Heart right ventricle (tissue), 16 donors: ENCODE measurements at places on chromosomes 4 and X. TPM values are rescaled to one million over a fixed set of nuclear protein-coding genes. Genes with fewer than 3 reads are reported as not detected.
A peak's percentile ranks its signal among the peaks of the same experiment; 100 is the strongest.

Gene FAM3A
- 65.5 TPM for total RNA-seq

Gene GPR101
- not detected for total RNA-seq

Gene VGLL1
- total RNA-seq, result not detected

Gene CNGA1
- total RNA-seq, result not detected

Gene BBS12
- total RNA-seq, result 3.3 TPM

Gene MAGED4B
- 0.76 TPM for total RNA-seq

- peak overlapping the region; percentile 43 for H3K27ac ChIP-seq
- no peaks in the 10 kb centered on the region for H3K27me3 ChIP-seq
- no peak for DNase-seq
- peaks cover 82% of the 10 kb centered on the region for H3K4me1 ChIP-seq
- no peak overlapping the region for H3K4me3 ChIP-seq
Observed at GRCh38 chr4:158825433-158826036, 56.7 kb downstream of the FNIP2 start.

GRCh38 chrX:13761606-13762414 lies 27.3 kb downstream of the OFD1 start:
- no peak for DNase-seq
- no peaks in the 10 kb centered on the region for H3K4me1 ChIP-seq
- H3K27me3 ChIP-seq, result no peaks in the 10 kb centered on the region
- H3K36me3 ChIP-seq, result peaks cover 63% of the 10 kb centered on the region

GRCh38 chr4:53477636-53478035 lies 100.2 kb downstream of the FIP1L1 start:
- H3K4me1 ChIP-seq, result no peaks in the 10 kb centered on the region
- no peak overlapping the region for H3K27ac ChIP-seq
- H3K4me3 ChIP-seq, result no peak overlapping the region
- no peak for DNase-seq

DNA sequence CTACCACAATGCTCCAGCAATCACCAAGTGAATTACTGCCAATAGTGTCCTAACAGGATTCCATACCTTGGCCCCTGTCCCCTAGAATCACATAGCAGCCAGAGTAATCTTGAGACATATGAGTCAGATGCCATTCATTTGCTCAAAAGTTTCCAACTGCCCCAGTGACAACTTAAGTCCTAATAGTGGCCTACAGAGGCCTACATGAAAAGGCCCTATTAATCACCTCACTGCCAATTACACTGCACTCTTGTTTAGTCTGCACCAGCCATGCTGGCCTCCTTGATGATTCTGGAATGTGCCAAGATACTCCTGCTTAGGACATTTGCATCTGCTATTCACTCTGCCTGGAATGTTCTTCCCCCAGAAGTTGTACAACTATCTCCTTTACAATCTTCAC lies 130.7 kb downstream of the NR3C2 start:
- no peak for DNase-seq
- H3K4me1 ChIP-seq, result peaks cover 11% of the 10 kb centered on the region
- H3K4me3 ChIP-seq, result no peak overlapping the region
- no peaks in the 10 kb centered on the region for H3K27me3 ChIP-seq

- H3K4me1 ChIP-seq, result peaks cover 17% of the 10 kb centered on the region
- no peak overlapping the region for H3K27ac ChIP-seq
- no peaks in the 10 kb centered on the region for H3K36me3 ChIP-seq
- H3K27me3 ChIP-seq, result peaks cover 100% of the 10 kb centered on the region
- DNase-seq, result no peak
- no peak overlapping the region for H3K4me3 ChIP-seq
Observed at GRCh38 chr4:8858701-8859210, 12.9 kb downstream of the HMX1 start.

GRCh38 chr4:41216294-41217019 lies 2.1 kb upstream of the APBB2 start:
- H3K27me3 ChIP-seq, result no peaks in the 10 kb centered on the region
- peak overlapping the region; percentile 56 for H3K4me3 ChIP-seq
- H3K36me3 ChIP-seq, result no peaks in the 10 kb centered on the region
- DNase-seq, result peak; percentile 70

- H3K4me3 ChIP-seq, result no peak overlapping the region
- no peak for DNase-seq
- no peaks in the 10 kb centered on the region for H3K36me3 ChIP-seq
Observed at GRCh38 chr4:31041853-31042252, 321.7 kb downstream of the PCDH7 start.

- no peak overlapping the region for H3K4me3 ChIP-seq
- no peaks in the 10 kb centered on the region for H3K4me1 ChIP-seq
- H3K36me3 ChIP-seq, result no peaks in the 10 kb centered on the region
- H3K27me3 ChIP-seq, result peaks cover 3% of the 10 kb centered on the region
Observed at GRCh38 chr4:57424232-57424897, 314.2 kb upstream of the IGFBP7 start.

DNA sequence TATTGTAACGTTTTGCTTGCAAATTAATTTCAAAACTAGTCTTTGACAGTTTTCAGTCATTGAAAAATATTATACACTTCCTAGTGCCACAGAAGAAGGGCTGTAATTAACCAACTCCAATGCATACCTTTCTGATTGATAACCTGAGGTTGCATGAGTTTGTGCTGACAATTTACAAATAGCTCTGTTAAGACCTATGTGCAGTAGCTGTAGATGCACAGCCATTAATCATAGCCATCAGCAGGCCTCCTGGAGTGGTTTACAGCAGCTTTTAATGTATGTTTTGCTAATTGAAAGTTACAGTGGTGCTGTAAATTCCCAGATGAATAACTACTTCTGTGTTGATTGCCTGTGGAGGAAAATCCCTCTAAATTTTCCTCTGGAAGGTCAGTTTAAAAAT lies 758.1 kb downstream of the SH3BGRL start:
- H3K4me3 ChIP-seq, result no peak overlapping the region
- no peak for DNase-seq
- no peaks in the 10 kb centered on the region for H3K4me1 ChIP-seq
- H3K27ac ChIP-seq, result no peak overlapping the region
- no peaks in the 10 kb centered on the region for H3K36me3 ChIP-seq

GRCh38 chr4:48913346-48913745 lies 6.8 kb upstream of the OCIAD2 start:
- H3K36me3 ChIP-seq, result no peaks in the 10 kb centered on the region
- no peak for DNase-seq
- H3K27ac ChIP-seq, result no peak overlapping the region

DNA sequence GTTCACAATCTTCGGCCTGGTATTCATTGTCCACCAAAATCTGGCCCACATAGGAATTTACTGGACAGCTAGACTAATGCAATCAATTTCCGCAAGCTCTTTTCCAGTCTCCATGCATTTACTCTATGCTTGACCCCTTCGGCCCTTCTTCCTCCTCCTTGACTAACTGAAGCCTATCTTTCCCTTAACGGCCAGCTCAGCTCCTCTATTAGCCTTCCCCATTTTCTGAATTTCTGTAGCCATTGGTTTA lies 1.2 kb upstream of the PHKA2 start:
- no peak for DNase-seq
- no peaks in the 10 kb centered on the region for H3K36me3 ChIP-seq
- peak overlapping the region; percentile 92 for H3K27ac ChIP-seq

- no peak for DNase-seq
- peaks cover 7% of the 10 kb centered on the region for H3K4me1 ChIP-seq
- H3K36me3 ChIP-seq, result no peaks in the 10 kb centered on the region
- H3K27me3 ChIP-seq, result peaks cover 6% of the 10 kb centered on the region
- peak overlapping the region; percentile 45 for H3K27ac ChIP-seq
- H3K4me3 ChIP-seq, result no peak overlapping the region
Observed at GRCh38 chrX:68710870-68711576, 63.6 kb downstream of the STARD8 start.

DNA sequence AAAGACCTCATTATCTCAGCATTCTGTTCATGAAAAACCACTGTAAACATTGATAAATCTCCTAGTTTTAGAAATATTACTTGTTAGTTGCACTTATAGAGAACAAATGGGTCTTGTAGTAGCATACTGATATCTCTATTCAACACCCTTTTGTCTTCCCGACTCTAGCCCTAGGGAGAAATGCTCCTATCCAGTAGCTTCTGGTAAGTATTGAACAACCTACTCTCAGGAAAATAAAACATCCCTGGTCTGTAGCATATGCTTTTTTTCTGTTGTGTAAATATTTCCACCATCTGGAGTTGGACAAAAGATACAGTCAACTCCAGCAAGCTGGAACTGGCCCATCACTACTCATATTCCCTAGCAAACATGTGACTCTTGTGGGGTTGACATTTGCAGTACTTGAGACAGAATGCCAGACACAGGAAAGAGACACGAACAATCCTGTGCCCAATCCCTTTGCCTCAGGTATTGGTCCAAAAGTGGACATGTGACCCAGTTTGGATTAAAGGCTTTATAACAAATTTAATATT lies 188.2 kb downstream of the GC start:
- H3K27me3 ChIP-seq, result no peaks in the 10 kb centered on the region
- no peaks in the 10 kb centered on the region for H3K4me1 ChIP-seq
- H3K4me3 ChIP-seq, result no peak overlapping the region
- no peaks in the 10 kb centered on the region for H3K36me3 ChIP-seq
- no peak overlapping the region for H3K27ac ChIP-seq

DNA sequence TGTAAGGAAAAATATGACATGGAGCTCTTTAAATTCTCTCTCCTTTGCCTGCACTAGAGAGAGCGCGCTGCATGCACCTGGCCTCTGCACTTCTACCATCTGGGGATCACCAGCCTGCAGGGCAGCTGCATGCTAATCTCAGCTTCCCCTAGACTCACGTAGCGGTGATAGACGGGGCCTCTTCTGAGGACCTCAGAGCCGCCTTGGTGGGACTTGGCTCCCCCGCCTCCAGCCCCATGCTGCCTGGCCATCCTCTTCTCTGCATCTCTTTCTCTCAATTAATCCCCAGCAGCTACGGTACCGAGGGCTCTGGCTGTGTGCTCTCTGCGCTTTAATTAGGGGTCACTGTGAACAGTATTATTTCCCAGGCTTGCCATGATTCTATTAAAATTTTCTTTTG lies 52.8 kb upstream of the PSAPL1 start:
- H3K4me3 ChIP-seq, result no peak overlapping the region
- H3K36me3 ChIP-seq, result no peaks in the 10 kb centered on the region
- H3K4me1 ChIP-seq, result no peaks in the 10 kb centered on the region
- no peak overlapping the region for H3K27ac ChIP-seq

DNA sequence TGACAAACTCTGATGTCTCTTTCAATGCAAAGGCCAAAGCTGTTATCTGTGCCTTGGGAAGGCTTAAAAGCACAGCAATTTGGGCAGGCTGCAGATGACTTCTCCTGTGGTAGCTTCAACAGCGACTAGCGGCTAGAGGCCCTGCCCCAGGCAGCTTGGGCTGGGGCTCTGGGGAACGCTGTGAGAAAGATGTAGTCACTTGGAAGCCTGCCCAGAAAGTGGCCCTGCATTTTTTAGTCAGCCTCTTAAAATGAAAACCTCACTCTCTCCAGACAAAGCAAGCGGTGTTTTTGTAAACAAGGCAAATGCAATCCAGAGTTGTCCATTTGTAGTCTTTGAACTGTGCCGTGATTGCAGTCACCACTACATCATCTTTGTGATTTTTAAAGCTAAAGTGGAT lies 27.5 kb downstream of the PCYT1B start:
- no peaks in the 10 kb centered on the region for H3K36me3 ChIP-seq
- DNase-seq, result peak; percentile 10
- H3K27ac ChIP-seq, result no peak overlapping the region
- H3K4me3 ChIP-seq, result no peak overlapping the region
- H3K27me3 ChIP-seq, result no peaks in the 10 kb centered on the region

- no peaks in the 10 kb centered on the region for H3K27me3 ChIP-seq
- H3K27ac ChIP-seq, result no peak overlapping the region
- DNase-seq, result peak; percentile 26
Observed at GRCh38 chrX:44675362-44676024, 132.8 kb upstream of the FUNDC1 start.

GRCh38 chr4:98510757-98511517 lies 147.5 kb downstream of the TSPAN5 start:
- no peak overlapping the region for H3K4me3 ChIP-seq
- no peaks in the 10 kb centered on the region for H3K27me3 ChIP-seq
- H3K27ac ChIP-seq, result no peak overlapping the region
- DNase-seq, result no peak
